ENCODE measurements at places on chromosomes 13 and 19.
A peak's percentile ranks its signal among the peaks of the same experiment; 100 is the strongest.

DNA sequence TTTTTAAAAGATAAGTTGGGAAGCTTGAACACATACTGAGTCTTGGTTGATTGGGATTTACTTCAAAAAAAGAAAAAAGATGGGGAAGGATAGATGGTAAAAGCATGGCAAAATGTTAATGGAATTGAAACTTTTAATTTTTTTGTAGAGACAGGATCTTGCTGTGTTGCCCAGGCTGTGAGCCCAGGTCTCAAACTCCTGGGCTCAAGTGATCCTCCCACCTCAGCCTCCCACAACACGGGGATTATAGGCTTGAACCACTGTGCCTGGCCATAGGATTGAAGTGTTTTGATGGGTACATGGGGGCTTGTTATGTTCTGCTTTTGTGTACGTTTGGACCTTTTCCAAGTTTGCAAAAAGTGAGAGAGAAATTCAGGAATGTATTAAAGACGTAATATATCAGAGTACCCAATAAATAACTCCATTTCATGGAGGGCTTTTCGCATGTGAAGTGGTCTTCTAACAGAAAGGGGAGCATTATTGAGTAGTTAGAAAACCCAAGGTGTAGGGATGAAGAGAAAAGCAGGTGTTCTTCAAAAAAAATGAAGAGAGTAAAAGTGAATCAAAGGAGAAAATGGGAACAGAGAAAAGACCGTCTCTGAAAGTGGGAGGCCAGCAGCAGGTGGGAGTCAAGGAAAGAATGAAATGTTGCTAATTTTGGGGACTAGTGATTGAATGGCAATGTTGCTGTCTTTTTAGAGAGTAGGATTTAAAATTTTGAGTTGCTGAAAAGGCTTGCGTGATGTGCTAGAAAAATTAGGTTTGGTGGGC is 55.2 kb downstream of the GARRE1 start:
- DNase-seq = peak; percentile 20

DNA sequence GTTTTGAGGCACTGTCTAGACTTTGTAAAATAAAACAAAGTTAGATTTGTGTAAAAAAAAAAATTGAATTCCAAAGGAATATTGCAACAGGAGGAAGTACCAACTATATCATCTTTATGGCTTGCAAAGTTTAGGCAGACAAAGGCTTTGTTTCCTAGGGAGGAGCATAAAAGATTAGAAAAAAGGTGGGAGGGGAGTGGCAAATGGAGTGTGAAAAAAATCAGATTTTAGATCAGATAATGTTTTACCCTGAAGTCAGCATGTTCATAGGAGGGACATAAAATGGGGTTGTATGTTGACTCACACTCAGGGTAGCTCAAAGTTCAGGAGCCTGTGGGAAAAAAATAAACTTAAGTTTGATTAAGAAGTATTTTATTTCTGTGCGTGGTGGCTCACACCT is 3.7 kb downstream of the ZNF85 start:
- no peak for DNase-seq

- DNase-seq = peak; percentile 36
These were observed 24.6 kb downstream of the SPC24 start for GRCh38 chr19:11130824-11131455.

DNA sequence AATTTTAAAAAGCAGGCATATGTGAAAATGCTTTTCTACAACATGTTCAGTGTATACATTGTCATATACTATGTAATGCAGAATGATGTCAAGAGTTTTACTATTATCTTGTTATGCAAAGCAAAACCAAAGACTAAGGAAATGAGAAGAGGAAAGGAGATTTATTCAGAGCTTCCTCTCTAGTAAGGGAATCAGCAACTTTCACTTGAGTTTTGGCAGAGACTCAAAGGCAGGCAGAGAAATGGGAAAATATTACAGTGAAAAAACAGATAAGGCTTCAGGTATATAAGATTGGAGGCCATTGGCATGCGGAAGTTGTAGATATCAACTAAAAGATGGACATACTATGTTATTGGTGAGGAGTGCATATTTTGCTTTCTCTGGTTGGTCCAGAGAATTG is 512.0 kb upstream of the PCDH20 start:
- DNase-seq = no peak

GRCh38 chr19:32824191-32824751 is 45.3 kb downstream of the SLC7A9 start:
- no peak for DNase-seq

DNA sequence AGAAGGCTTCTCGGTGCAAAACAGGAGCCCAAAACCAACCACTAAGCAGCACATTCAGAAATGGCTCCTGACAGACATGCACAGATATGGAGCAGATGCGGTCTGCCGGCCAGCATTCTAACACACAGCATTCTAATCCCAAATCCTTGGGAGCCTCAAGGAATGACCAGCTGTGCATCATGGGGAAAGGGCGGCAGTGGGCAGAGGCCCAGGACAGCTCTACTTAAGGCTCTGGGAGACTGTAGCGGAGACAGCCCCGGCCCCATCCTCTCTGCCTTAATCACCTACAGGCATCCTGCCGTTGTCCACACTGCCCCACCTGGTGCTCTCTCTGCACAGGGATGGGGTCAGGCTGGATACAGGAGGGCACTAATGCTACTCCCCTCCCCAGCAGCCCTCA is 1016.0 kb downstream of the UQCRFS1 start:
- DNase-seq = no peak

- DNase-seq = no peak
These were observed 20.8 kb downstream of the ANKRD10 start for GRCh38 chr13:110894086-110894485.

DNA sequence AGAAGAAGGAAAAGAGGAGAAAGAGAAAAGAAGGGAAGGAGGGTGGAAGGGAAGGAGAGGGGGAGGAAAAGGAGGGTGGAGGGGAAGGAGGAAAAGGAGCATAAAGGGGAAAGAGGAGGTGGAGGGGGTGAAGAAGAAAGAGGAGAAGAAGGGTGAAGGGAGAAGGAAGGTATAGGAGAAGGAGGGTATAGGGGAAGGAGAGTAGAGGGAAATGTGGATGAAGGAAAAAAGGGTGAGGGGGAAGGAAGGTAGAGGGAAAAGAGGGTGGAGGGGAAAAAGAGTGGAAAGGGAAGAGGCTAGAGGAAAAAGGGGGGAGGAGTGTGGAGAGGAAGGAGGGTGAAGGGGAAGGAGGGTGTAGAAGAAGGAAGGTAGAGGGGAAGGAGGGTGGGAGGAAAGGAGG is 928.6 kb downstream of the UQCRFS1 start:
- DNase-seq = no peak

GRCh38 chr19:47107953-47108746 is 5.4 kb downstream of the ZC3H4 start:
- peak; percentile 43 for DNase-seq

GRCh38 chr19:50639121-50640112 is at the start of gene SYT3:
SYT3 (minus strand) TSS chr19:50639881; CDS start chr19:50637411, 2,470 bp downstream.
- peak; percentile 72 for DNase-seq

DNA sequence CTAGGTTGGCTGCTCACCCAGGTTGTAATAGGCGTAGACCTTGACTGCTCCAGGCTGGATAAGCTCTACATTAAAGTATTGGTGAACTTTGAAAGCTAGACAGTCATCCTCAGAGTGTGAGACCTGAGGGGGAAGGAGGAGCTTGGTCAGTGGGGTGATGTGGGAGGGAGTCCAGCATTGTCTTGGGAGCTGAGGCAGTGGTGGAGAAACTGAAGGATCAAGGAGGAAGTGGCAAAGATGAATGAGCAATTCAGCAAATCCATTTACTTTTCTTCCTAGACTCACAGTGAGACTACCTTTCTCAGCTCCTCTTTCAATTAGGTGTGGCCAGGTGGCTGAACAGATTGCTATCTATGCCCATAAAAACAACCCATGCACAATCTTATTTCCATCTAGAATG is 10.2 kb upstream of the TNFSF14 start:
- DNase-seq = no peak

GRCh38 chr13:80705371-80706163 is 364.6 kb upstream of the SPRY2 start:
- DNase-seq = no peak

DNA sequence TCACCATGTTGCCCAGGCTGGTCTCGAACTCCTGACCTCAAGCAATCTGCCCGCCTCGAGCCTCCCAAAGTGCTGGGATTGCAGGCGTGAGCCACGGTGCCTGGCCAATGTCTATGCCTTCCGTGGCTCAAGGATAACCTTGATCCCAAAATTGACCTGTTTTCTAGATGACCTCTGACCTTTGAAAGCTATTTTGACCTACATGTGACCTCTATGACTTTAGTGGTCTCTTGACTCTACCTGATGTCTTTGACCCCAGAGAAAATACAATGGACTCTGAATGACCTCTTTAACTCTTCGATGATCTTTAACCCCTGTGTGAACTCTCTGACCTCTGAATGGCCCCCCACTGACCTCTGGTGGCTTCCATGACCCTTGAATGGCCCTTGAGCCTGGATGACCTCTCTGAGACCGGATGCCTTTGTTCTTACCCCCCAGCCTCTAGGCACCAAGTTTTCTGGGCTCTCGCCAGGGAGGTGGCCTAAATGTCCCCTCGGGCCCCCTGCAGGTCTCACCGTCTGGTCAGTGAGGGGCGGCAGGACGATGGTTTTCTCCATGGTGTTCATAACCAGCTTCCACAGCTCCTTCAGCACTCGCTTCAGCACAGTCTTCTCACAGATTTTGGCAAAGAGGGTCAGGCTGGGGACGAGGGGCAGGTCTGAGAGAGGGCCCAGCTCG is 63.7 kb downstream of the UNC13A start:
- no peak for DNase-seq

GRCh38 chr13:74024314-74024713 is 109.9 kb downstream of the KLF12 start:
- no peak for DNase-seq

- peak; percentile 64 for DNase-seq
These were observed 143.5 kb upstream of the UBL3 start for GRCh38 chr13:29993716-29994488.

DNA sequence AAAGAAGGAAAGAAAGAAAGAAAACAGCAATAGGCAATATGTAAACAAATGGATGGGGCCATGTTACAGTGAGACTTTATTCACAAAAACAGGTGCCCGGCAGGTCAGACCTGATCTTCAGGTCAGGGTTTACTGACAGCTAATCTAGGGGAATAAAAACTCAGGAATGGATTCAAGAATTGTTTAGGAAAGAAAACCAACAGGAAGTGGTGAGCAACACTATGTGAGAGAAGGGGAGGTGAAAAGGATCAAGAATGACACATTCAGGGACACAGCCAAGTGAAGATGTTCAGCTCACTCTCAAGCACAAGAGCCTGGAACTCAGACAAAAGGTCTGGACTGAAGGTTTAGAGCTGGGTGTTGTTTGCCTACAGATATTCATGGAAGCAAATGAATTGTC is 244.5 kb downstream of the EFNB2 start:
- DNase-seq = no peak

DNA sequence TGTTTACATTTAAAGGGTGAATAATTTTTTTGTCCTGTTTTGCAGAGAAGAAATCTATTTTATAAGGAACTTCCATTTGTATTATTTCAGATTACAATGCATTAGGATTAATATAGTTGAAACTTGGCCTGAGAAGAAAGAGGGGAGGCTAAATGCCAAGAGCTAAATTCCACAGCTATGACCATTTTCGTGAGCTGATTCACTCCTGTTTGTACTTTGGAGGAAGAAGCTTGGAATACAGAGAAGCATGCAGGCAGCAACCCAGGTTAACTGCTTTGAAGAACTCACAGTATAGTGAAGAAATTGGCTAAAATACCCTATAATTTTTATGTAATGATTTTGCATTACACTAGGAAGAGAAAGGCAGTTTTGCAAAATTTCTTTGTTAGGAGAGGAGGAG is 309.4 kb upstream of the KLF12 start:
- DNase-seq = no peak

DNA sequence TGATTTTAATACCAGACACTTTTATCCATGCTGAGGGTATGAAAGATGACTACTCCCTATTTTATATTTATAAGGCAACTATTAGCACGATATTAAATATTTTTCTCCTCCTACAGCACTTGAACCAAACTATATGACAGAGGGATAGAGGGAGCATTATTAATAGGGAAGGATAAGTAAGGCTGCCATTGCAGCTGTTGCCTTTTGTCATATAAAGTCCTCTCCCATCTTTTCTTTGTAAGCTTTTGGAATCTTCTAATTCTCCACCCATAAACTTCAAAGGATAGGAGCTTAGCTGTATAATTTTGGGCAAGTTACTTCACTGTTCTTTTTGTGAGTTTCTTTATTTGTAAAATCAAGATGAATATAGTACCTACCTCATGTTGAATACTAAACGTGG is 95.4 kb downstream of the ZMYM2 start:
- DNase-seq = no peak

DNA sequence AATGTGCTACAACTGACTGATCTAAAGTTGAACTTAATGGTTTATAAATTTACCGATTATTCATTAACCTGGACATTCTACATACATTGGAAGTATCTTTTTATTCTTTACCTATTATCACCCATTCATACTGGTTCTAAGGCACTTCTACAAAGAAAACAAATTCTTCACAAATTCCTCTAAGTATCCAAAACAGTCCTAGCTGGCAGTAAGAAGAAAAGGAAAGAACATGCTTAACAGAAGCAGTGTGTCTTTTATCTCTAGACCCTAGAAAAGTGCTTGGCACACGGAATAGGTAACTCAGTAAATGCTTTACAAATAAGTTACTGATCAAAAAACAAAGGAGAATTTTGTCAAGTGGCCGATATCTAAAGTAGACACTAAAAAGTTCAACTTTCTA is 32.8 kb downstream of the TSC22D1 start:
- DNase-seq = no peak

DNA sequence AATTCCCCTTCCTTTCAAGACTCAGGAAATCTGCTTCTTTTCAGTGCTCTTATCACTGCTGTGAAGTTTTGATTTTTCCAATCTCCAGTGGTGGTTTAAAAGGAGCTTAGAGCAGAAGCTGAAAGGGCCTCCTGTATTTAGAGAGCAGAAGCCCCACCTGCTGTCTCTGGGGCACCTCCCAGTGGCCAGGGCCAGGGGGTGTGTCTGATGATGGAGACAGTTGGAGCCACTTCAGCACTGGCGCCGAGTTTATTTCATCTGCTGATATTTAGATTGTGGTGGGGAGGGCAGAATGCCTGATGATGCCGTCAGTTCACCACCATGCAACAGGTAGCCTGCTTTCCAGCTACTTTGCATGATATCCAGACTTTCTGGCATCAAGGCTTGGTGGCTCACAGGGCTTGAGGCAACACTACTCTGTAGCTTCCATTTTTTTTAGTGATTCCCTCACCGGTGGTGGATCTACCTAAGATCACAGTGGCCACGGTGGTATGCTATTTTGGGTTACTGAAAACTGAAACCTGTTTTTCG is 371.9 kb downstream of the KCNRG start:
- peak; percentile 34 for DNase-seq
